Mesothelial cell of epicardium (in vitro differentiated cells): ENCODE measurements at places on chromosomes 13 and 19.

DNA sequence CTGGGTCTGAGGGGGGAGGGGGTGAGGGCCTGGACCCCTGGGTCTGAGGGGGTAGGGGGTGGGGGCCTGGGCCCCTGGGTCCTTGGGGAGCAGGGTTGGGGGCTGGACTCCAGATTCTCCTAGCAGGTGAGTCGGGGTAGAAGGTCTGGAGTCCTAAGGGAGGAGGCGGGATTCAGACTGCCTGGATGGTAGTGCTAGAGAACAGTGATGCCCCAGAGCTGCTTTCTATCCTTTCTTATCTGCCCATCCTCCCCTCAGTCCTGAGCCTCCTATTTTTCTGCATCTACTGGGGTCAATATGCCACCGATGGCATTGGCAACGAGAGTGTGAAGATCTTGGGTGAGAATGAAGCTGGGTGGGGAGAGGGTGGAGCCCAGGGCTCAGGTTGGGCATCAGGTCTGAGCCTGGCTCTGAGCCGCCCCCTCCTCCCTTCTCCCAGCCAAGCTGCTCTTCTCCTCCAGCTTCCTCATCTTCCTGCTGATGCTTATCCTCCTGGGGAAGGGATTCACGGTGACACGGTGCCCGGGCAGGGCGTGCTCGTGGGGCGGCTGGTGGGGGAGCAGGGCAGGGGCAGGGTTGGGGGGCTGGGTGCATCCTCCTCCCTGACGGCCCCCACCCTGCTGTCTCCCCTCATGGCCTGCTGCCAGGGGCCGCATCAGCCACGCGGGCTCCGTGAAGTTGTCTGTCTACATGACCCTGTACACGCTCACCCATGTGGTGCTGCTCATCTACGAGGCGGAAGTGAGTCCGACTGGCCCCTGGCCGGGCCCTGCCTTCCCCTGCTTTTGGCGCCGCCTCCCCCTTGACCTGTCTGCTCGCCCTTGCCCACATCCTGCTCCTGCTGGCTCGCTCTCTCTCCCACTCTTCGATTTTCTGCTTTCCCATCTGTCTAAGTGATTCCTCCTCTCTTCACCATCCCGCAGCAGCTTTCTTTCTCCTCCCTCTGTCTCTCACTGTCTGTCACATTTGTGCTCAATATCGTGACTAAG lies 3.4 kb downstream of the TMEM145 start:
- H3K27ac ChIP-seq: no peak overlapping the region
- DNase-seq: no peak
- H3K4me1 ChIP-seq: peaks cover 7% of the 10 kb centered on the region
- no peaks in the 10 kb centered on the region for H3K36me3 ChIP-seq
- H3K27me3 ChIP-seq: peaks cover 79% of the 10 kb centered on the region
- H3K4me3 ChIP-seq: no peak overlapping the region

DNA sequence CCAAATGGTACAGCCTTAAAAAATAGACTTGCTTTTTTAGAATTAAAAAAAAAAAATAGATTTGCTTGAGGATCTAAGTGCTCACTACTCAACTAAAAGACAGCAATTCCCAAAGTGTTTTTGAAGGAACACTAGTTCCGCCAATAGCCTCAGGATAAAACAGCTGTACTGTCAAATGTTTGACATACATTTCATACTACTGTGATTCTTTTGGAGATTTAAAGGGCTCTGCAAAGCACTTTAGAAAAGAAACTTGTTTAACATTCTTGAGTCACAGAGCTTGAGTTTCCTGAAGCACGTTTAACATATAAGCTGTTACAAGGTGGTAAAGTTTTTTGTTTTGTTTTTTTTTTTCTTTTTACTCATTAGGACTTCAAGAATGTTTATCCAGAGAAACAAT lies 23.1 kb upstream of the KLF5 start:
- H3K36me3 ChIP-seq: no peaks in the 10 kb centered on the region
- H3K27ac ChIP-seq: no peak overlapping the region
- no peak for DNase-seq
- H3K4me3 ChIP-seq: no peak overlapping the region

GRCh38 chr19:55368701-55369563 lies 1.3 kb downstream of the IL11 start:
- no peak for DNase-seq
- peak overlapping the region; percentile 38 for H3K4me3 ChIP-seq
- peaks cover 38% of the 10 kb centered on the region for H3K27me3 ChIP-seq
- peaks cover 2% of the 10 kb centered on the region for H3K36me3 ChIP-seq
- no peak overlapping the region for H3K27ac ChIP-seq

GRCh38 chr13:42380420-42381164 lies 108.6 kb downstream of the AKAP11 start:
- no peaks in the 10 kb centered on the region for H3K4me1 ChIP-seq
- no peak for DNase-seq
- H3K27ac ChIP-seq: no peak overlapping the region
- H3K27me3 ChIP-seq: peaks cover 12% of the 10 kb centered on the region
- H3K36me3 ChIP-seq: no peaks in the 10 kb centered on the region

GRCh38 chr13:47100214-47100853 lies 203.5 kb upstream of the HTR2A start:
- H3K27me3 ChIP-seq: no peaks in the 10 kb centered on the region
- H3K4me3 ChIP-seq: no peak overlapping the region
- DNase-seq: no peak
- H3K4me1 ChIP-seq: peaks cover 10% of the 10 kb centered on the region
